ENCODE measurements at places on chromosomes 11 and 22. TPM values are rescaled to one million over a fixed set of nuclear protein-coding genes. Genes with fewer than 3 reads are reported as not detected.

DNA sequence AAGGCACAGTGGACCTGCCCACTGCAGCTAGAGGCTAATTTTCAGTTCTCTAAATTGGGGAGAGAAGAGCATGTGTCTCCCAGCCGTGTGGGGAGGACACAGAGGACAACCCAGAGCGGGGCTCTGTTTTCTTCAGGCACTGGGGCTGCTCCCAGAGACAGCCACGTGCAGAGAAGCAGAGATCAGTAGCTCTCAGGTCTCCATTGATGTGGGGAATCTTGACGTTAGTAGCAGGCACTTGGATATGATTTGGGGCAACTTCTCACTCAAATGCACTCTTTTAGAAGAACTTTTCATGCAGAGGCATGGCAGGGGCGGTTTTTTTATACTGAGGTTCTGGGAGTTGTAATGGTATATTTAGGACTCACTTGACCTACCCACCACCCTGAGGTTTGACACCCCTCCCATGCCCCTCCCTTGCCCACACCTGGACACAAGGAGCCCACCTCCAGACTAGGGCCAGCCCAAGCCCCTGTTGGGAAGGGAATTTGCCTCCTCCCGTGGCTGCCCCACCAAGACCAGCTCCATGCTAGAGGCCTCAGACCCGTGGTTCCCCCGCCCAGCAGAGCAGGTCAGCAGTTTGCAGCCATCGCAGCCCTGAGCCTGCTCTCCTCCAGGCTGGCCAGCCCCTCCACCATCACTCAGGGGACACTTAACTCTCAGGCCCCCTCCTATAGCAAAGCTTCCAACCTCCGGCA lies 94.2 kb upstream of the RTL6 start:
- no peaks in the 10 kb centered on the region for H3K36me3 ChIP-seq
- H3K27me3 ChIP-seq: no peaks in the 10 kb centered on the region
- DNase-seq: no peak
- H3K27ac ChIP-seq: no peak overlapping the region
- H3K4me1 ChIP-seq: no peaks in the 10 kb centered on the region

GRCh38 chr11:58466293-58466692 lies 24.3 kb upstream of the OR5B12 start:
- H3K36me3 ChIP-seq: no peaks in the 10 kb centered on the region
- H3K4me1 ChIP-seq: no peaks in the 10 kb centered on the region
- H3K4me3 ChIP-seq: no peak overlapping the region
- DNase-seq: no peak

DNA sequence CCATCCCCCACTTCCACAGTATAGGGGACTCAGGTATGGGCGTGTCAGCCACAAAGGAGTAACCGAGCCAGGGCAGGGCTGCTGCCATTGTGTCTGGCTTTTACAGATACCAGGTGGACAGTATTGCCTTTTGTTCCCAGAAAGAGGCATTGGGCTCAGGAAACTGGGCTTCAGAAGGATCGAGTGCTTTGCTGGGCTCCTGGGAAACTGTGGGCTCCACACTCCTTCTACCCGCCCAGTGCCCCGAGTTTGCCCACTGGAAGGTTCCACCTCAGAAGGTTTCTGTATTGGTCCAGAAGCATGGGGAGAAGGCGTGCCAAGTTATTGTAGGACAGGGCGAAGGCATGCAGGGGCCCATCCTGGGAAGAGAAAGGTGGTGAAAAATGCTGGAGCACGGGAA lies 894.4 kb downstream of the TBC1D22A start:
- DNase-seq: no peak
- no peaks in the 10 kb centered on the region for H3K4me1 ChIP-seq
- no peak overlapping the region for H3K4me3 ChIP-seq
- no peaks in the 10 kb centered on the region for H3K36me3 ChIP-seq
- H3K27ac ChIP-seq: no peak overlapping the region
- no peaks in the 10 kb centered on the region for H3K27me3 ChIP-seq

- no peak for DNase-seq
- H3K4me1 ChIP-seq: peaks cover 31% of the 10 kb centered on the region
- no peak overlapping the region for H3K4me3 ChIP-seq
- no peaks in the 10 kb centered on the region for H3K27me3 ChIP-seq
These were observed 10.4 kb downstream of the SREBF2 start for GRCh38 chr22:41842996-41843970.

DNA sequence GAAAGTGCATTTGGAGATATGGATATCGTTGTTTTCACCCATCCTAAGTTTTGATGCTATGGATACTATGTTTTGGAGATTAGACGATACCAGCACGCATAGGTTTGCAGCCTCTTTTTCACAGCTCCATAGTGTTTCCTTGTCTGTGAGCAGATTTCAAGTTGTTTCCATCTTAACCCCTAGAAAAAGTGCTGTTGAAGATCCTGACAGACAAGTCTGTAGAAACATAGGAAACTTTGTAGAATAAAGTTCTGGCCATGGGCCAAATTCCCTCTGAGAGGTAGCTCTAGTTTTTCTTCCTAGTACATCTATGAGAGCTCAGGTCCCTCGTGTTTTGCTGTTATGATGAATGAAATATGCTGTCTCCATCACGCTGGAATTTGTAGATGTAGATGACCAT lies 32.4 kb downstream of the ST3GAL4 start:
- H3K27me3 ChIP-seq: no peaks in the 10 kb centered on the region
- no peak overlapping the region for H3K4me3 ChIP-seq
- DNase-seq: no peak
- no peaks in the 10 kb centered on the region for H3K36me3 ChIP-seq
- H3K4me1 ChIP-seq: peaks cover 48% of the 10 kb centered on the region

GRCh38 chr22:29530716-29531115 lies 22.8 kb downstream of the THOC5 start:
- no peaks in the 10 kb centered on the region for H3K27me3 ChIP-seq
- no peak overlapping the region for H3K27ac ChIP-seq
- no peaks in the 10 kb centered on the region for H3K36me3 ChIP-seq
- no peak for DNase-seq

MYOD1 gene
- 1.4 TPM for total RNA-seq

Measured in testis (tissue), 5 donors.